ENCODE measurements at places on chromosomes 3 and 15.

GRCh38 chr3:131733086-131733841 lies 230.5 kb upstream of the MRPL3 start:
- no peak for ATAC-seq

GRCh38 chr3:108021131-108021530 lies 69.7 kb downstream of the CD47 start:
- no peak for ATAC-seq

DNA sequence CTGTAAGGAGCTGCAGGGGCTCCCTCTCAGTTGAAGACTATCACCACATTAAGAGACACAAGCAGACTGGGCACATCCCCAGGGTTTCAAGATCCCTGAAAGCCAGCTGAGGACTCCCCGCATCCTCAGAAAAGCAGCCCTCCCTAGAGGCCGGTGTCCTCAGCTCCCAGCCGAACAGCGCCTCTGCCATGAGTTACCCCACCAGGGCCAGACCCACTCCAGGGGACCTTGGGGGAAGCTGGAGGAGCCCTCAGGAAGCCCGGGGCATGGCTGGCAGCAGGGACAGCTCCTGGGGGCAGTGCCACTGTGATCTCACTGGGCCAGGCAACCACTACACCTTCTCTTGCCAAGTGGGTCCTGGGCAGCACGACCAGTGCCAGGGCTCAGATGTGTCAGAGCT lies 8.1 kb downstream of the KLF15 start:
- ATAC-seq, result no peak

- peak; percentile 90 for ATAC-seq
These were observed at the start of gene UBP1 for GRCh38 chr3:33440328-33441224. UBP1 (minus strand) TSS chr3:33440405; CDS start chr3:33439848, 557 bp downstream.

- peak; percentile 36 for ATAC-seq
These were observed 100.2 kb upstream of the AKAP13 start for GRCh38 chr15:85280203-85280602.

DNA sequence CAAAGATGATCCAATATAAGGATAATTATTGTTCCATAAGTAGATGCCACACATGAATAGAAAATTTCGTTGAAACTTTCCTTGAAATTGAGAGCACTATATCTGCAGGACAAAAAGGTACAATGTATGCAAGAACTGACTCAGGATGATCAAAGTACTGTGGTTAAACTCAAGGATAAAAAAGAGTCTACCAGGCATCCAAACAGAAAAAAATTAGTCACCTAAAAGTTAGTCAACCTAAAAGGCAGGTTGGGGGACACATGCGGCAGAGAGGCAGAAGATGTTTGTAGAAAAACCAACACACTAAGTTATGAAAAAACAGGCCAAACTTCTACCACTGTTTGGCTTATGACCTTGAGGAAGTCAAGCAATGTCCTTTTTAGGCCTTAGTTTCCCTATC lies 68.7 kb downstream of the GSK3B start:
- ATAC-seq, result peak; percentile 92

GRCh38 chr3:33941804-33942203 lies 143.4 kb downstream of the PDCD6IP start:
- no peak for ATAC-seq

DNA sequence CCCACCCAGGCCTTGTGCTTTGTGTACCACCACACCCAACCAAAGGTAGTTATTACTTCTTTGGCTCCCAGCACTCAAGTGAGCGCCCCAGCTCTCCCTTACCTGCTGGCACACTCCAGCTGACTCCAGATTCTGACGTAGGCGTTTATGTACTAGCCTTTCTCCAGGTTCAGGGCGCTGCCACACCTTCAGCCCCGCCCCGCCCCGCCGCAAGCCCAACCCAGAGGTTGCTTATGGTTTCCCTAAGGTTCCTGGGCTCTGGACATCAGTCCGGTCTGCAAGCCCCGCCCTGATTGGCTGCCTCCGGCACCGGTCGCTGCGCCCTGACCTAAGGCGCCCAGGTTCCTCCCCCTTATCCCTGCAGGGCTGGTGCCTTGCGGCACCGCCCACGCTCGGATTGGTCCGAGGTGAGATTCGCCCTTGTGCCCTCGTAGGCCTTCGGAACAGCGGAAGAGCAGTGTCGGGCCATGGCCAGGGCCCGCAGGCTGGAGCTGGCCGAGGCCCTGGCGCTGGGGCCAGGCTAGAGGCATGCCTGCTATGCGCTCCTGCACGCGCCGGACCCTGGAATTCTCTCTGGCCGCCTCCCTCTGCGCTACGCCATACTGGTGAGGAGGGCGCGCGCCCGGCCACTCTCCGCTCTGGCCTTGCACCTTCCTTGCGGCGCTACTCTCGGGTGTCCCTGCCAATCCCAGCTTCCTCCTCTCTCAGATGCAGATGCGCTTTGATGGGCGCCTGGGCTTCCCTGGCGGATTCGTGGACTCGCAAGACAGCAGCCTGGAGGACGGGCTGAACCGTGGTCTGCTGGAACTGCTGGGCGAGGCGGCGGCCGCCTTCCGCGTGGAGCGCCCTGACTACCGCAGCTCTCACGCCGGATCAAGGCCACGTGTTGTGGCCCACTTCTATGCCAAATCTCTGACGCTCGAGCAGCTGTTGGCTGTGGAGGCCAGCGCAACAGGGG lies 19.8 kb upstream of the NUDT16 start:
- ATAC-seq, result peak; percentile 27

- ATAC-seq, result no peak
These were observed 134.8 kb downstream of the AKAP13 start for GRCh38 chr15:85515212-85515611.
